Cardiac muscle cell (in vitro differentiated cells and primary cell): ENCODE measurements at places on chromosomes 1 and 21.

- no peak for DNase-seq
Observed at GRCh38 chr1:45394342-45394741, 54.1 kb upstream of the MUTYH start.

- DNase-seq, result peak; percentile 24
Observed at GRCh38 chr1:19439464-19440171, 45.7 kb downstream of the CAPZB start.

- DNase-seq, result no peak
Observed at GRCh38 chr1:63980740-63981407, 207.1 kb downstream of the ROR1 start.

DNA sequence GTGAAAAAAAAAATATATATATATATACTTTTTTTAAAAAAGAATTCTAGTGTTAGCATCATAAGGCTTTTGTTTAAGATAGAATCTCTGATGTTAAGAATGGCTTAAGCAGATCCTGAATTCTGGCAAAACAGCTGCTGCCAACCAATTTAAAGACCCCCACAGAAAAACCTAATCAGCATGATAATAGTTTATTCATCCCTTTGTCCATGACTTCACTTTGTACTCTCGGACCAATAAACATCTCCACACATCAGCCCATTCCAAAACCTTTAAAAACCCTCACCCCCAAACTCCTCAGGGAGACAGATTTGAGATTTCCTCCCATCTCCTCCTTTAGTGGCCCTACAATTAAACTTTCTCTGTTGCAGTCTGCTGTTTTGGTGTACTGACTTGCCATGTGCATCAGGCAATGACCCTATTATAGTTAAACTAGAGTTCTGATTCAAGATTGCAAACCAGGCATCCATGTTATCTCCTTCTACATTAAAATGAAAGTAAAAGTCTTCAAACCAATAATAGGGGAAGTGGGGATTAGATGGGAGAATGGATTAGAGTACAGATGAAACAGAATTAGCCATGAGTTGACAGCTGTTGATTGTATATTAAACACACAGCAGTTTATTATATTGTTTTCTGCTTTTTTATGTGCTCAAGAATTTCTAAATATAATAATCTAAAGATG lies 9.8 kb upstream of the PHTF1 start:
- DNase-seq, result no peak

DNA sequence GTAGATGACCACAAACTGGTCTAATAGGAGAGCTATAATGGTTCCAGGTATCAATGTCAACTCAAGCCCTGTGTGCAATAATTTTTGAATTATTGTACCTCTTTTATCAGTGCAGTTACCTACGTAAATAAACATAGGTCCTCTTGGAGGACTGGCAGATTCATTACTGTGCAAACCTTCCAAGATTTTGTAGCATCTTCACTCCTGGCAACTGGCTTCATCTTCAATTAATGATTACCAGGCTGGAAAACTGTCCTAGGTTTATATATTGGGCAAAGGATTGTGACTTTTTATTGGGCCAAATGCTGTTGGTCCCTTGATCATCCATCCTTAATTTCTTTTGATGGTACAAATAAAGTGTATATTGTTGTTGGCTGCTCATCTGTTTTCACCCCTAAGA lies 35.6 kb downstream of the C4BPA start:
- DNase-seq, result no peak

DNA sequence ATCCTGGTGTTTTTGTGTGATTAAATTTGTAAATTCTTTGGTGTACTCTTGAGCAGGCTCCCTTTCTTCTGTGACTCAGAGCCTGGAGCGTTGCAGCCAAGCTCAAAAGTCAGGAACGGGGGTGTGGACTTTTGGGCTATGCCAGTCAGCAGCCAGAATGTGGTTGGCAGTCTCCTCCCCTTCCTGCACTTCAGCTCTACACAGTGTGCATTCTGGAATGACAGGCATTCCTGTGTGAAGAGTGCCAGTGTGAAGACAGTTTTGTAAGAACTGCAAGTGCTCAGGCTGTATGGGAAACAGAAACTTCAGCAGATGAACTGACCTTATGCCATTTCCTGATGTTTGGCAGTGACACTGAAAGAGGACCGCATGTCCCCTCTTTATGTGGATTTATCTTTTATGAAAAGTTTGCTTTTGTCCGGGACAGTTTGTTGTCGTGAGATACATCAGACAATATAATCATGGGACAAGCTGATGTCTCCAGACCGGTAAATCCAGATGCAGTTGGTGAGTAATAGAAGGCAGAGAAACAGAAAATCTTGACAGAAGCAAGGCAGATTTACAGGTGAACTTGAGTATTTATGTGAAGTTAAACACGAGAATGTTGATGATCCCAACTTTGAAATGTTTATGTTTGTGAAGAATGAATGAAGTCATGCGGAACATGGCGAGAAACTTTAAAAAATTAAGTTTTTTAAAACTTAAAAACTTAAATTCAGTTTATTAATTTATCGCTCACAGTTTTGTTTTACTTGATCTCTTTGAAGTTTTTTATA lies 67.7 kb upstream of the RCC1 start:
- peak; percentile 97 for DNase-seq

DNA sequence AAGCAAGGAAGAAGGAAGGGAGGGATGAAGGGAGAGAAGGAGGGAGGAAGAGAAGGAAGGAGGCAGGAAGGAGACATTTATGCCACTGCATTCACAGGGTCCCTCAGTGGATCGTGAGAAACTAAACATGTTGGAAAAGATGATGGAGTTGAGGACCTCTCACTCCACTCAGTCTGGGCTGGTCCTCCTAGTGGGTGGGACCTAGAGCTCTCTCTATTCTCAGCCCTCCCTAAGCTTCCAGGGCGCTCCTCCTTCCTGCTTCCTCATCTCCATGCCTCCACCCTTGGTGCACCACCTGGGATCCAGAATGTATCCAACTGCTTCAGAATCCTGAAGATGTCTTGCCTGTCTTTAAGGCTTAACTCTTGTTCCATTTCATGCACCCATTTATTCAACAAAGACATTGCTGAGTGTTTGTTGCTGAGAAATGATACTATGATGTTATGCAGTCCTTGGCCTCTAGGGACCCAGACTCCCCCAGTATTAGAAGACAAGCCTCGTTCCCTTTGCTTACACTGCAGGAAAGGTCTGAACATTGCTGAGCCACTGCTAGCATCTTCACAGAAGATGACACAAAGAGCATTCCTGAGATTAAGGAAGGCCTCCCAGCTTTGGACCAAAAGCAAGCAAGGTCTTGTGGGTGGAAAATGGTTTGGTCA lies 88.5 kb downstream of the BEND5 start:
- DNase-seq, result no peak

- peak; percentile 9 for DNase-seq
Observed at GRCh38 chr1:79448426-79448825, 441.9 kb upstream of the ADGRL4 start.

DNA sequence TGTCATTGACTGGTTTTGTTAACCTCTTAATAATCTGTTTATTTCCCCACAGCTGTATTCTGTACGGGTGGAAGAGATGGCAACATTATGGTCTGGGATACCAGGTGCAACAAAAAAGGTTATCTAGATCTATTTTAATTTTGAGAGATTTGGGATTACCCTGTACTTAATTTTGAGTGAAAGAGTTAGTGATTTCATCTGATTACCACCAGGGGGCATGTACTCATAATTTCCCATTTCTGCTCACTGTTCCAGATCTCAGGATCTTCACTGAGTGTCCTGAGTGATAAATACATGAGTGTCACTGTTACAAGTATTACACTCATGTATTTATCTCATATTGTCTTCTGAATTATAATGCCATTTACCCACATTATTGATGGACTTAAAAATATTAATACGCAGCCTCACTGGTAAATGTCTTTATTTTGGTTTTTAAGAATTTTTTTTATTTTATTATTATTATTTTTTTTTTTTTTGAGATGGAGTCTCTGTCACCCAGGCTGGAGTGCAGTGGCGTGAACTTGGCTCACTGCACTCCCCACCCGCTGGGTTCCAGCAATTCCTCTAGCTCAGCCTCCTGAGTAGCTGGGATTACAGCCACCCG lies 27.4 kb downstream of the DTL start:
- DNase-seq, result peak; percentile 56

- DNase-seq, result peak; percentile 83
Observed at GRCh38 chr1:16183179-16183578, 27.3 kb upstream of the EPHA2 start.

DNA sequence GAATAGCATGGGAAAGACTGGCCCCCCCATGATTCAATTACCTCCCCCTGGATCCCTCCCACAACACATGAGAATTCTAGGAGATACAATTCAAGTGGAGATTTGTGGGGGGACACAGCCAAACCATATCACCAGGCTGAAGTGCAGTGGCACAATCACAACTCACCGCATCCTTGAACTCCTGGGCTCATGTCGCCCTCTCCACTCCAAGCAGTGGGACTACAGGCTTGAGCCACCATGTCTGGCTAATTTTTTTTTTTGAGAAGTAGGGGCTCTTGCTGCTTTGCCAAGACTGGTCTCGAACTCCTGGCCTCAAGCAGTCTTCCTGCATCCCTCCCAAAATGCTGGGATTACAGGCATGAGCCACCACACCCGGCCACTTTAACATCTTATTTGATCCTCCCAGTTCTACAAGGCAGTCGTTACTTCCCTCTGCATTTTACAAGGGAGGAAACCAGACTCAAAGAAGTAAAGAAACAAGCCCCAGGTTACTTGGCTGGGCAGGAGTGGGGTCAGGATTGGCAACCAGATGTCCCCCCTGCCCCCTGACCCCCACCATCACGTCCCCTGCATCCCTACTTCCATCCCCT lies 26.9 kb upstream of the ACTL8 start:
- no peak for DNase-seq

GRCh38 chr1:156476501-156477298 lies 23.9 kb downstream of the MEF2D start:
- peak; percentile 62 for DNase-seq

- peak; percentile 32 for DNase-seq
Observed at GRCh38 chr1:12087797-12088314, 24.8 kb downstream of the TNFRSF8 start.

- DNase-seq, result peak; percentile 98
Observed at GRCh38 chr1:177209357-177209756, 38.6 kb downstream of the BRINP2 start.

GRCh38 chr1:235022341-235022980 lies 106.2 kb downstream of the TOMM20 start:
- DNase-seq, result peak; percentile 38

- DNase-seq, result no peak
Observed at GRCh38 chr21:29193072-29193471, 62.6 kb downstream of the MAP3K7CL start.

DNA sequence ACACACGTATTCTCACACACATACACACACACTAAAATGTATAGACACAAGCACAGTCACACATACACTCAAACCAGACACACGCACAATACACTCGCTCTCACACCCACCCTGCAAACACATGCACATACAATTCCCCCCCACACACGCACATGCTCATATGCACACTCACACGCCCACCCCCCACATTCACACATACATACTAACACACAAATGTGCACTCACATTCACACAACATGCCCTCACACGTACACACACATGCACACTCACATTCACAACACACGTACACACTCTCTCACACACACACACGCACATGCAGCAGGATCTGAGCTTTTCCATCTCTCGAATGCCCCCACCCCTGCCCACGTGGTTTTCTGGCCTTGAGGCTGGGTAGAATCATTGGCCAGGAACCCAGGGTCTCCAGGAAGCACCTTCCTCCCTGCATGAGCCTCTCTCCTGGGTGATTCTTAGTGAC lies 589.7 kb downstream of the PTPRU start:
- DNase-seq, result no peak

DNA sequence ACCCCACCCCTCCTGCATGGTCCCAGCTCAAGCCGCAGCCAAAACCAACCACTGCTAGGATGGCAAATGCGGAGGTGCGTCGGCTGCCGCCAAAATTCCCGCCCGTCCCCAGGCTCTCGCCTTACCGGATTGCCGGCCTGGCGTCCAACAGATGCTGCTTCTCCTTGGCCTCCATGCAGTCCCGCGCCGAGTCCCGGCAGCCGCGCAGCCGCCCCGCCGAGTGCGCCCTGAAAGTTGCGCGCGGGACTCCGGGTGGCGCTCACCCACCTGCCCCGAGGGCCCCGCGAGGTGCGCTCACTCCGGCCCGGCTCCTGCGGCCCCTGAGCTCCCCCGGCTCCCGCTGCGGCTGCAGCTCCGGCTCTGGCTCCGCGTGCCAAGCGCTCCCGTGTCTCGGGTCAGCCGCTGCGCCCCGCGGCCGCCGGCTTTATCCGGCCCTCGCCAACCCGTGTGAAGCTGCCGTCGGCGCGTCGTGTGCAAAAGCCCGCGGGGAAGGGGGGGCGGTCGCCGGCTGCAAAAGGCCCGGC lies at the start of gene SLC30A2:
Gene SLC30A2 (minus strand): TSS at position 397 of the 524 bp plus-strand sequence. CDS start 222 bp downstream, at position 175.
- DNase-seq, result peak; percentile 57

GRCh38 chr1:177820213-177820612 lies 149.6 kb downstream of the SEC16B start:
- no peak for DNase-seq

DNA sequence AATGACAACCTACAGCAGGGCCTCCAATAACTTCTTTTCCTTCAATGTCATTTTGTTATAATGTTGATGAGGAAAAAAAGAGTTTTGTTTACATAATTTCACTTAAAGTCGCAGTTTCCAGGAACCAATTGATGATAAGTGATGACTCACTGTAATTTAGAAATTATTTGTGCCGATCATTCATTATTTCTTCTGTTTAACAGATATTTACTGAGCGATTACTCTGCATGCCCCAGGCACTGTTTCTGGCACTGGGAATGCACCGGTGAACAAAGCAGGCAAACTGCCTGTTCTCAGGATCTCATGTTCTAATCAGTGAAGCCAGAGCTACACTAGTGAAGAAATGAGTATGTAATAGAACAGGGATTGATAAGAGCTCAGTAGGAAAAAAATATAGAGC lies 403.4 kb downstream of the NTNG1 start:
- no peak for DNase-seq

GRCh38 chr1:22584001-22584562 lies 20.8 kb downstream of the EPHA8 start:
- peak; percentile 49 for DNase-seq

DNA sequence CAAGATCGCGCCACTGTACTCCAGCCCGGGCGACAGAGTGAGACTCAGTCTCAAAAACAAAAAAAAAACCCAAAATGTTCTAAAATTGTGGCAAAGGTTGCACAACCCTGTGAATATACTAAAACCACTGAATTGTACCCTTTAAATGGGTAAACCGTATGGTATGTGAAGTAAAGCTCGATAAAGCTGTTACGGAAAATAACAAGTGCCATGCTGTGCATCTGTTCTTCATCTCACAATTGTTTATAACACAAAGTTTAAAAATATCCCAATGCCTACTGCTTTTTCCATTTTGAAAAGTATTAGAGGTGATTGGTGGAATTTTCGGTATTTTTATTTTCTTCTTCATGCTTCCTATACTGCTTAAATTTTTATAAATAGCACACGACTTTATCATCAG lies 111.5 kb downstream of the ENAH start:
- no peak for DNase-seq

DNA sequence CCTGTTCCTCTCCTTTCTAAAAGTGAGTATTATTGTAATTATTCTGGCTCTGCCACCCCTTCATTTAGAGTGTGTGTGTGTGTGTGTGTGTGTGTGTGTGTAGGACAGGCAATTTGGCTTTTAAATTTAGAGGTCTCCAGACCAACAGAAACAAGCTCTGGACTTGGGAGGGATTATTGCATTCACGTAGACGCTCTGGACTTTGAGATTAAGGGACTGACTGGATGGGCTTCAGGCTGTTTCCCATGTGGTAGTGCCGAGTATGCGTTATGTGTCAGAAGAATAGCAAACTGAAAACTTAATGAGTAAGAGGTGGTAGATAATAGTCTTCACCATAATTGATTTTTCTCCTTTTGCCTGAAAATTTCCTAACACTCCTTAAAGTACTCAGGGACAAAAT lies 281.9 kb downstream of the USP25 start:
- DNase-seq, result no peak
